ENCODE measurements at places on chromosomes 6 and 20. TPM values are rescaled to one million over a fixed set of nuclear protein-coding genes. Genes with fewer than 3 reads are reported as not detected.

DNA sequence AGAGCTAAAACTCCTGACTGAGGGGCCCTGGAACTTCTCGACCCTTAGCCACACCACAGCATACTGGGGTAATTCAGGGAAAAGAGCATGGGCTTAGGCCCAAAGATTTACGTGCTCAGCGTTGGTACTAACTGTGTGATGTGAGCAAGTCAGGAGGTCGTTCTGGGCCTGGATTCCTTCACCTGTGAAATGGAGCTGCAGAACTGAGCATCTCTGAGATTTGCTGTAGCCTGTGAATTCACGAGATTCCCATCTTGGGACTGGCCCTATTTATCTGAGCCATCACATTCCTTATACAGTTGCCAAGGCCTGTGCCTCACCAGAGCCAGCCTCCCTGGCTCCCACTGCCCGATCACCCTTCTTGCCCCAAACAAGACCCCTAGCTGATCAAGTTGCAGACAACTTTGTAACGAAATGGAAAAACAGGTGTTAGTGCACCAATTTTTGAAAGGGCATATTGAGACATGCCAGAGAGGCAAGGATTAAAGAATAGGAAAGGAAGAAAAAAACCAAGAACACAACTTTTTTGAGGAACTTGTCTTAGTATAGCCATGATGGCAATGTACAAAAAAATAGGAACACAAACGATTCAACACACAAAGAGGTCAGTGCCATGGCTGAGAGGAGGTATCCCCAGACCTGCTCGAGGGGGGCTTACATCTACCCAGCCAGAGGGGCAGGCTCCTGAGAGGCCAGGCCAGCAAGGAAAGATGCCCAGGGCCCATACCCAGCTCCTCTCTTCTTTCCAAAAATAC, 323.0 kb upstream of the JARID2 start:
- DNase-seq, result no peak

The BPIFA1 gene
- total RNA-seq, result not detected

DNA sequence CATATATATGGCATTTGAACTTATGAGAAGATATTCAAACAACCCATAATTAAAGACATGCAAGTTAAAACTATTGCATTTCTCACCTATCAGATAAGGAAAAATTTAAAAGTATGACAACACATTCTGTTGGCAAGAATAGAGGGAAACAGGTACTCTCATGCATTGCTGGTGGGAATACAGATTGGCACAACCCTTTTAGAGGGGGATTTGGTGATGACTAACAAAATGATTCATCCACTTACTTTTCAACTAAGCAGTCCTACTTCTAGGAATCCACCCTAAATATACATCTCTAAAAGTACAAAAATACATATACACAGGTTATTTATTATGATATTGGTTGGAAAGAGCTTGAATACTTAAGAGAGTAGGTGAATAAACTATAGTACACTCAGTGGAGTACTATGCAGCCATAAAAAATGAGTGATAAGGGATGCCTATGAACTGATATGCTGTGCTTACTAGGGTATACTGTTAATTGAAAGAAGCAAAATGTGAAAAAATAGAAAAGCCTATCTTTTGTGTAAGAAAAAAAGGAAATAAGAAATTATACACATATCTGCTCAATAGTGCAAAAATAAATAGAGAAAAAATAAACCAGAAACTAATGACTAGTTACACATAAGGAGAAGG, 42.2 kb downstream of the ADAT2 start:
- no peak for DNase-seq

GRCh38 chr6:162621246-162621645, 106.3 kb downstream of the PRKN start:
- no peak for DNase-seq

DNA sequence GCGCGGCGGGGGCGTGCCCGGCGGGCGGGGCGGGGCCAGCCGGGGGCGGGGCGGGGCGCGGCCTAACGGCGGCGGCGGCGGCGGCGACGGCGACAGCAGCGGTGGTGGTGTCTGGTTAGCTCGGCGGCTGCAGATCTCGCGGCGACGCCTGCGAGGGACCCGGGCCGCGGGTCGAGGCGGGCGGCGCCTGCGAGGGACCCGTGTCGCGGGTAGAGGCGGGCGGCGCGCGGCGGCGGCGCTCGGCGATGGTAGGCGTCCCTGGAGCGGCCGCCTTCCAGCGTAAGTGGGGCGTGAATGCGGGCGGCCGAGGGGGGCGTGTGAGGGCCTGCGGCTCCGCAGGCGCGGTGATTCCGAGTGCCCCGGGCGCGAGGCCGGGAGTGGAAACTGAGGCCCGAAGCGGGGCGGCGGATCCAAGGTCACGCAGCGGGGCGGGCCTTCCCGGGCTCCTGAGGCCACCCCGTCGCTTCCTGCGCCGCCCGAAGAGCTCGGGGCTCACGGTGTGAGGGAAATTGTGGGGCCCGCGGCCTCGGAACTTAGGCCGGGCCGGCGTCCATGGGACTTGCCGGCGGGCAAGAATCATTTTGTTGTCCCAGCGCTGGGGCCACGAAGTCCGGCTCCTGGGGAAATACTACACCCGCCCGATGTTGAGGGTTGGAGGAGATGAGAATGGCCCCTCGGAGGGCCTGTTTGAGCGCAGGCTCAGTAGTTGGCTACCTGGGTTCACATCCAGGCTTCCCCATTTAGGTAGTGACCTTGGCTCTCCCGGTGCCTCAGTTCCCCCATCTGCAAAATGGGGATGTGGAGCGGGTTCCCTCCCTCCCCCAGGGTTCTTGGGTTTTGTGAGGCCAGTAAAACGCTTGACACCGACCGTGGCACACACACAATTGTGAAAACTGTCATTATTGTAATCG, at the start of gene CBFA2T2:
CBFA2T2 (plus strand) TSS at position 74 of the 911 bp plus-strand sequence; CDS start at position 246, 172 bp downstream.
- DNase-seq, result no peak

GRCh38 chr20:61370841-61371303, 118.8 kb downstream of the CDH4 start:
- no peak for DNase-seq

DNA sequence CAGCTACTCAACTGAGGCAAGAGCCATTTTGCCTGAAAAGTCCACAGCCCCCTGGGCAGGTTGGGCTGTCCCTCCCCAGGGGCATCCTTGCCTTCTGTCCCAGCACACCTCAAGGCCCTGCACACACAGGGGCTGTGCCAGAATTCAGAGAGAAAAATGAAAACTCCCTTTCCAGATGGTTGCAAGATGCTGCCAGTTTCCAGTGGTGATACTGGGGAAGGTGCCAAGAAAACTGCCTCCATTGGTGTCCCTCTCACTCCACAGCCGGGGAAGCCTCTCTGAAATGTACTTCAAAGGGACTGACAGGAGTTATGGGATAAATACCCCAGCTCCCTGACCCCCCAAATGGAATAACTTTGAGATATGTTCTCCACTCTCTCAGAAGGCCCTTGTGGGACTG, 154.2 kb upstream of the MAFB start:
- no peak for DNase-seq

- no peak for DNase-seq
Observed at GRCh38 chr20:8352486-8352885, 220.4 kb downstream of the PLCB1 start.

DNA sequence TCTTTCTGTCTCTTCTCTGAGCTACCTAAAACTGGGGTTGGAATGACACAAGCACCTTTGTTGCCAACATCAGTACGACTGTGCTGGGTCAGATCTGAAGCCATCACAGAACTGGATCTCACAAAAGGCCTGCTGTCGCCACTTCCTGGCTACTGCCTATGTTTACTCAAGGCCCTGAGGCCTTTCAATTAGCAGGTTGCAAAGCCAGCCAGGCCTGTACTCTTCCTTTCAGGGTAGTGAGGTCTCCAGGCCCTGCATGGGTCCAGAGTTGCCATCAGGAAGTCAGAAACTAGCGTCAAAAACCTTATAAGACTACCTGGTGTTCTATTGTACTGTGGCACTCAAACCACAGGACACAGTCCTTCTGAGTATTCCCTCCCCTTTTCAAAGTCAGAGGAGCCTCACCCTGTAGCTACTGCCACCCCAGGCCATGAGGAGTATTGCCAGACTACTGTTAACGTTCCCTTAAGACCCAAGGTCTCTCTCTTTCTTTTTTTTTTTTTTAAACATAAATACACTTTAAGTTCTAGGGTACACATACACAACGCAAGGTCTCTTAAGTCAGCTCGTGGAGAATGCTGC, 937.4 kb upstream of the GJE1 start:
- DNase-seq, result no peak

- no peak for DNase-seq
Observed at GRCh38 chr20:3606021-3606420, 57.2 kb downstream of the GFRA4 start.

The FITM2 gene
- total RNA-seq, result 3.9 TPM

DNA sequence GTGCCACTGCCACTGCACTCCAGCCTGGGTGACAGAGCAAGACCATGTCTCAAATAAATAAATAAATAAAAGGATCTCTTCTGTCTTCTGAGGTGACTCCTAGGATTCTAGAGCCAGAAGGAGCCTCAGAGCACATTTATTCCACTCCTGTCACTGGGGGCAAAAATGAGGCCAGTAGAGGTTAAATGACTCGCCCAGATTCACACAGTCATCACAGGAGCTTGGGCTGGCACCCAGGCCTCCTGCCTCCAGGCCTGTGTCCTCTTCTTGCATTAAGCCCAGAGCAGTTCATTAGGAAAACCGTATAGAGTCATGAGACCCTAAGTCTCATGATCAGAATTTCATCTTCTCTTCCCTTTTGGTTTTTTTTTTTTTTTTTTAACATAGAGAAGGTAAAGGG, 243.3 kb downstream of the NRN1 start:
- no peak for DNase-seq

The JAG1 gene
- 12.3 TPM for total RNA-seq

DNA sequence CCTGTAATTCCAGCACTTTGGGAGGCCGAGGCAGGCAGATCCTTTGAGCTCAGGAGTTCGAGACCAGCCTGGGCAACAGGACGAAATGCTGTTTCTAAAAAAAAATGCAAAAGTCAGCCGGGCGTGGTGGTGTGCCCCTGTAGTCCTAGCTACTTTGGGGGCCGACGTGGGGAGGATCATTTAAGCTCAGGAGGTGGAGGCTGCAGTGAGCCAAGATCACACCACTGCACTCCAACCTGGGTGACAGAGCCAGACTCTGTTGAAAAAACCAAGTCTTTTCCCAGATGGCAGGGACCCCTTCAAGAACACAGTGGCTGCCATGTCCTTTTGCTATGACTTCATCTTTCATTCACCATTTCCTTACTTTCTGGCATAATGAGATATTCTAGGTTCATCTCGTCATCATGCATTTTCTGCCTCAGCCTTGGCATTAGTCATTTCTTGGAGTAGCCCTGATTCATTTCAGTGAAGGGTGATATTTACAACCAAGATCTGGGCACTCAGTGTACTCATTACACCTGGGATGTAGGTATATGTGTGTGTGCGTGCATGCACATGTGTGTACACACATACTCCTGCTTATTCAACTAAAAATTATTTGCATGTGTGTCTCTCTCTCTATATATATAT, 61.4 kb upstream of the TOX2 start:
- no peak for DNase-seq

GRCh38 chr6:41159415-41160082, 3.4 kb downstream of the TREM2 start:
- DNase-seq, result no peak

DNA sequence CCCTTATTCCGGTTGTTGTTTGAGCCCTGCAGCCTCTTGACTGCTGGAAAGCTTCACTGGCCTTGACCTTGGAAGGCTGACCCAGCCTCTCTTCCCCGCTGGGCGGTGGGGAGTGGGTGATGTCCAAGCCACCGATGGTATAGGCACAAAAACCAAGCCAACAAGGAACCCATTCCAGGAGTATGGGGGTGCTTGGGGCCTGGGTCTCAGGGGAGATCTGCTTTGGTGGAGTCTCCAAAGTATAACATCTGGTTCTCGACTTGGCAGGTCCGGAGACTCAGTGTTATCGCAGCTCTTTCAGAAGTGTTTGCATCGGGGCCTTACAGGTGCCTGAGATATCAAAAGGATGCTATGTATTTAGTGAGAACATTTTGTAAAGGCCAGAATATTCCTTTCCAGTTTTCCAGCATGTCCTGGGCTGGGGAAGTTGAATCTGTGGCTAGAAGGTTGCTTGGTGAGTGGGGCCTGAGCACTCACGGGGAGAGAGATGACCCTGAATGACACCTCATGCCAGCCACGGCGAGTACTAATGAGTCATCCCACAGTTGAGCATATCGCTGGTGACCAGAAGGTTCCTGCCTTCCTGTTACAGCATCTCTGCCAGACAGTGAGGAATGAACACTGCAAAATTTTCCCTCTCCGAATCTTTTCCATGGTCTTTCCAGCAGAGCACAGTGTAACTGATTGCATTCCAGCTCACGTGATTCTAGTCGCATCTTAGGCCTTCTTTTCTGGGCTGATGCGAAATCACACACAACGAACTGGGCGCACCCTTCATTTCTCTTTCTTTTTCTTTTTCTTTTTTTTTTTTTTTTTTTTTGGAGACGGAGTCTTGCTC, 133.9 kb downstream of the ZDHHC14 start:
- no peak for DNase-seq

The OR2H1 gene
- not detected for total RNA-seq

The TGM2 gene
- 0.33 TPM for total RNA-seq

GRCh38 chr20:57434390-57434700, 43.1 kb downstream of the RBM38 start:
- DNase-seq, result no peak

DNA sequence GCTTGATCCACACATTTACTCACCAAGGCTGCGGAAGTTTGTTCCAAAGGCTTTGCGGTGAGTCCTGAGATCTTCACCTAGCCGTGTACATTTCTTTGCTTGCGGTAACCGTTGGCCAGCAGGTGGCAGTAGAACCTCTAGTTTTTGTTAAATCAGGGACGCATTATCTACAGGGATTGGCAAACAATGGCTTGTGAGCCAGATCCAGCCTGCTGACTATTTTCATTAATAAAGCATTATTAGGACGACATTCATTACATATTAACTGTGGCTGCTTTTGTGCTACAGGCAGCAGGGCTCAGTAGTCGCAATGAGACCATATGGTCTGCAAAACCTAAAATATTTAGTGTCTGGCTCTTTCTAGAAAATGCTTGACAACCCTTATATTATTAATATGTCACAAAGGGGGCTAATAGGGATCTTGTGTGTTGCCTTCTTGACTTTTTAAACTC, 174.1 kb downstream of the DOK5 start:
- peak; percentile 28 for DNase-seq

GRCh38 chr20:33407251-33407650, 5.9 kb upstream of the CDK5RAP1 start:
- no peak for DNase-seq

- DNase-seq, result no peak
Observed at GRCh38 chr20:19701429-19701828, 56.6 kb upstream of the RIN2 start.

The MPIG6B gene
- 19.0 TPM for total RNA-seq

- DNase-seq, result no peak
Observed at GRCh38 chr20:56187534-56188165, 60.9 kb upstream of the MC3R start.

The PLCB4 gene
- total RNA-seq, result 0.05 TPM

The SPATA2 gene
- 16.4 TPM for total RNA-seq
